ENCODE measurements at places on chromosomes 11 and 22.

DNA sequence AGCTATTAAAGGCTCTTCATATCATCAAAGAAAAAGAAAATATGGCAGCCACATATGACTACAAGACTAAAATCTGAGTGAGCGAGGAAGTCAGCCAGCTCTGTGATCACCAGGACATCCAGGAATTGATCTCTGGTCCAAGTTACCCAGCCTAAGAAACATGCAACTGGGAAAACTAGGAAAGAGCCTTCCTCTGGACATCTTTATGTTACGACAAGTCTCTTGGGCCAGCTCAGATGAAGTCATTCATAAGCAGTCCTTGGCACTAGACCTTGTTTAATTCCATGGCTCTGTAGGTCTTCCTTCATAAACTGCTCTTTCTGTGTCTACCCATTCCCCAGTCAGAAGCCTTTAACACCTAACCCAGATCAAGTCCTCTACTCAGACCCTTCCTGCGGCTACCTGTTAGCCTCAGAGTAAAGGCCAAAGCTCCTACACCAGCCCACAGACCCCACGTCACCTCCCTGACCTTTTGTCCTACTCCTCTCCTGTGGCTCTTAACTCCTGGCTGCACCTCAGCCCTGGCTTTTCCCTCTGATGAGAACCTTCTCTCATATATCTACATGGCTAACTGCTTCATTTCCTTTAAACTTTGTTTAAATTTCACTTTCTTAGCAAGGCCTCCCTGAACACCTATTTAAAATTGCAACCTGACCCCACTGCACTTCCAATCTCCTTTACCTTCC is 134.0 kb downstream of the KIF18A start:
- no peak for DNase-seq

DNA sequence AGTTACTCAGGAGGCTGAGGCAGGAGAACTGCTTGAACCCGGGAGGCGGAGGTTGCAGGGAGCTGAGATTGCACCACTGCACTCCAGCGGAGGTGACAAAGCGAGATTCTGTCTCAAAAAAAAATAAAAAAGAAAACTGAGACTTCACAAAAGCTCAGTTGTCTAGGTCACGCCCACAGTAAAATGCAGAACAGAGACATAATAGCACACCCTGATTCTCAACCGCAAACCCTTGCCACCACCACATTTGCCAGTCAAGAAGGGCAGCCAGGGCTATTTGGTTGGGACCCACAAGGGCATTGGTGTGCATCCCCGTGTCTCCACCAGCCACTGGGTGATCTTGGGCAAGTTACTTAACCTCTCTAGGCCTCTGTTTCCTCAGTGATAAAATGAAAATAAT is 25.4 kb downstream of the CREB3L1 start:
- DNase-seq = no peak

DNA sequence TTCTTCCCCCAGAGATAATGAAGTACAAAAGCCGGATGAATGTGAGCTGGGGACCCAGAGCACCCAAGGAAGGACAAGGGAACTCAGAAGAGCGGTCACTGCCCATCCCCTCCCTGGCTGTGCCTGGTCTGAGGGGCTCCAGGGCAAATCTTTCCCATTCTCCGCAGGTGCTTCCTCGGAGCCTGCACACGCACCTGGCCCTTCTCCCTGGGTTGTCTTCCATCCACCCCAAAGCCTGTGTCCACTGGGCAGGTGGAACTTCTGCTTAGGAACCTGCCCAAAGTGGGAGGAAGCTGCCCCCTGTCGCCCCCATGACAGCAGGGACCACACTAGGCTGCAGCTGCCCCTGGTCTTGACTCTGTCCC is 121.0 kb upstream of the FGF3 start:
- DNase-seq = no peak

DNA sequence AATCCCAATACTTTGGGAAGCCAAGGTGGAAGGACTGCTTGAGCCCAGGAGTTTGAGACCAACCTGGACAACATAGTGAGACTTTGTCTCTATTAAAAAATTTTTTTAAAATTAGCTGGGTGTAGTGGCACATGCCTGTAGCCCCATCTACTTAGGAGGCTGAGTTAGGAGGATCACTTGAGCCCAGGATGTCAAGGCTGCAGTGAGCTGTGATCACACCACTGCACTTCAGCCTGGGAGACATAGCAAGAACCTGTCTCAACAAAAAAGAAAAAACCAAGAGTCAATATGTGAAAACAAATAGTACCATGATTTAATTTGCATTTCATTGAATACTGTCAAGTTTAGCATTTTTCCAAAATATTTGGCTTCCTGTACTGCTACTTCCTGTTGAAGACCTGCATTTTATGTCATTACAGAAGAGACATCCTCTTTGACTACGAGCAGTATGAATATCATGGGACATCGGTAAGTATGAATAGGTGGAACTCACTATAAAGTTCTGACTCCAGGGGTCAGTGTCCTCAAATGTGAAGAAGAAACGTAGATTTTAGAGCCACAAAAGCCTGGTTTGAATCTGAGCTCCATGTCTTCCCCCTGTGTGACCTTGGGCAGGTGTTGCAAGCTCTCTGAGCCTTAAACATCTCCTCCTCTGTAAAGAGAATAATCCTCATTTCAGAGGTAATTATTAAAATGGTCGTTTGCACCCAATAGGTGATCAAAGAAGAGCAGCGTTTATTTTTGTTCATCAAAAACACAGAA is 16.0 kb downstream of the CDC45 start:
- DNase-seq = no peak

DNA sequence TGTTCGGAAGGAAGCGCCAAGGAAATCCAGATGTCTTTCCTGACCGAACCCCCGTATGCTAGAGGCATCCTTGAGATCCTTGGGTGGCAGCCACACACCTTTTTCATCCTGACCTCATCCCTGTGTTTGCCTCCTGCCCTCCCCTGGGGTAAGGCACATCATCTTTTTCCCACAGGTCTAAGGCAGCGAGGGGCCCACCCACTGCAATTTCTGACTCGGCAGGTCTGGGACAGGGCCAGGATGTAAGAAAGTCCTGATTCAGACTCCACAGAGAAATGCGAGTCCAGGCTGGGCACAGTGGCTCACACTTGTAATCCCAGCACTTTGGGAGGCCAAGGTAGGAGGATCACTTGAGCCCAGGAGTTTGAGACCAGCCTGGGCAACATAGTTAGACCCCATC is 10.5 kb downstream of the ZMAT5 start:
- no peak for DNase-seq

- DNase-seq = no peak
Measured at GRCh38 chr11:119794756-119795155, 65.8 kb upstream of the NECTIN1 start.

All from nephron progenitor cell (in vitro differentiated cells).